A549 treated with ZK216348 at 1 μM for 4 hours (cell line): ENCODE measurements at places on chromosomes 3 and 15. TPM values are rescaled to one million over a fixed set of nuclear protein-coding genes. Genes with fewer than 3 reads are reported as not detected.

Gene MOBP
- total RNA-seq: 0.15 to 0.36 TPM in 2 of 5 replicates, not detected in the others

Gene GATM
- 1.8 to 4.2 TPM (median 2.2 TPM) in 5 replicates for total RNA-seq

Gene PRSS50
- not detected in 5 replicates for total RNA-seq

Gene TNNC1
- total RNA-seq: 0.87 to 2.3 TPM (median 1.2 TPM) in 5 replicates

Gene IP6K2
- 46.3 to 49.1 TPM (median 48.9 TPM) in 5 replicates for total RNA-seq

Gene APOD
- 0.54 to 1.4 TPM (median 0.93 TPM) in 5 replicates for total RNA-seq

Gene ADAMTS9
- total RNA-seq: 0.71 to 0.90 TPM (median 0.82 TPM) in 5 replicates

Gene UROC1
- not detected in 5 replicates for total RNA-seq

Gene CCR3
- total RNA-seq: not detected in 5 replicates

Gene HEMK1
- 4.7 to 7.2 TPM (median 6.6 TPM) in 5 replicates for total RNA-seq

Gene RTP1
- total RNA-seq: not detected in 5 replicates

Gene GADL1
- not detected in 5 replicates for total RNA-seq

Gene STXBP5L
- not detected in 5 replicates for total RNA-seq

Gene NOX5
- 0.12 to 0.41 TPM (median 0.26 TPM) in 5 replicates for total RNA-seq

Gene RASGRP1
- total RNA-seq: 0.24 to 0.42 TPM (median 0.35 TPM) in 5 replicates

Gene DHFR2
- 2.6 to 4.6 TPM (median 3.0 TPM) in 5 replicates for total RNA-seq

Gene SEMA5B
- 0.06 to 0.41 TPM (median 0.19 TPM) in 5 replicates for total RNA-seq

Gene GOLGA6B
- total RNA-seq: 0.15 to 0.16 TPM in 2 of 5 replicates, not detected in the others

Gene MME
- not detected in 5 replicates for total RNA-seq

Gene TM6SF1
- 0.11 to 0.13 TPM in 2 of 5 replicates, not detected in the others for total RNA-seq

Gene FURIN
- 30.5 to 67.8 TPM (median 56.7 TPM) in 5 replicates for total RNA-seq

Gene RBP2
- total RNA-seq: not detected in 5 replicates
